ENCODE measurements at places on chromosomes 1 and 21. TPM values are rescaled to one million over a fixed set of nuclear protein-coding genes. Genes with fewer than 3 reads are reported as not detected.

- DNase-seq = no peak
These were observed 297.6 kb downstream of the DISC1 start for GRCh38 chr1:231924180-231924579.

DNA sequence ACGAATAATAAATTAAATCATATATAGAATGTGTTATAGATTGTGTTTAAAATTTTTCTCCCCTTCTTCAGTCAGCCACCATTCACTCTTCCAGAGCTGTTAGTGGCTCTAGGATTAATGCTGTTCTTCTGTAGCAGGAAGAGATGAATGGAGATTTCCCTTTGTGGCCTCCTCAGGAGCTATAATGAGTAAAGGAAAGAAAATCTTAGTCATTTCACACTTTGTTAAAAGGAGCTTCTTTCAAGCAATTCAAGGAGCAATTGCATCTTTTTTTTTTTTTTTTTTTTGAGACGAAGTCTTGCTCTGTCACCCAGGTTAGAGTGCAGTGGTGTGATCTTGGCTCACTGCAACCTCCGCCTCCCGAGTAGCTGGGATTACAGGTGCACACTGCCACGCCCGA lies 23.7 kb upstream of the TMCO2 start:
- no peak for DNase-seq

GBP6 gene
- not detected for total RNA-seq

- DNase-seq = no peak
These were observed 114.6 kb upstream of the KCNJ15 start for GRCh38 chr21:38142224-38142623.

- no peak for DNase-seq
These were observed 67.3 kb upstream of the AKT3 start for GRCh38 chr1:243917177-243917862.

Data from omental fat pad (tissue), 4 donors.